ENCODE measurements at places on chromosomes 3 and 15.

GRCh38 chr15:69920221-69920620, 177.5 kb downstream of the TLE3 start:
- no peak for DNase-seq

DNA sequence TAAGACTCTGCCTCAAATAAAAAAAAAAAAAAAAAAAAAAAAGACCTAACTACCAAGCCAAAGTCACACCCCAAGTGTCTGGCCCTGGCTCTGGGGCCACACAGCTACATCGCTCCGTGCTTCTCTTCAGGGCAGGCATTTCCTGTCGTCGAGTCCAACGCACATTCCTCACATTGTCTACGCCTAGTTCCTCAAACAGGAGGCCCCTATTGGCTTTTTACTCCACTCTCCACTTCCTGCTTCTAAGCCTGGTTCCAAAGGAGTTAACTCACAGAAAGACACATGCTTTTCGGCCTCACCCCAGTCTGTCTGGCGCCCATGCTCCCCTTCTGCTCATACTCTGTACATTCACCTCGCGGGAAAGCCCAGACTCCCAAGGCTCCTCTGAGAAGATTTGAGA, 28.8 kb downstream of the KNG1 start:
- peak; percentile 3 for DNase-seq

- DNase-seq, result no peak
These were observed 63.4 kb downstream of the ARHGEF26 start for GRCh38 chr3:154184582-154184981.

DNA sequence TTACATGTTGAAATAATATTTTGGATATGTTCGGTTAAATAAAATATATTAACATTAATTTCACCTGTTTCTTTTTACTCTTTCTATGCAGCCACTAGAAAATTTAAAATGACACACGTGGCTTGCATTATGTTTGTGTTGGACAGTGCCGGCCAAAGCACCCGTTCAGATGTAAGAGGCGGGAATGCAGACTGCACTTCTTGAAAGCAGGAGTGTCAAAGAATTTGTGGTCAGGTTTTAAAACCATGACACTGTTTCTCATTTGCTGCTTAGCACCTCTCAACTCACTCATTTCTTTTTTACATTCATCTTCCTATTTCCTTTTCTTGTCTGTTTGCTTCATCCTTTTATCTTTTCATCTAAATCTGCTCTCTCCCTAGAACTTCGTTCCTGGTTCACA, 35.3 kb upstream of the MINAR1 start:
- DNase-seq, result no peak

- DNase-seq, result peak; percentile 11
These were observed 44.6 kb downstream of the GLDN start for GRCh38 chr15:51386029-51386428.

DNA sequence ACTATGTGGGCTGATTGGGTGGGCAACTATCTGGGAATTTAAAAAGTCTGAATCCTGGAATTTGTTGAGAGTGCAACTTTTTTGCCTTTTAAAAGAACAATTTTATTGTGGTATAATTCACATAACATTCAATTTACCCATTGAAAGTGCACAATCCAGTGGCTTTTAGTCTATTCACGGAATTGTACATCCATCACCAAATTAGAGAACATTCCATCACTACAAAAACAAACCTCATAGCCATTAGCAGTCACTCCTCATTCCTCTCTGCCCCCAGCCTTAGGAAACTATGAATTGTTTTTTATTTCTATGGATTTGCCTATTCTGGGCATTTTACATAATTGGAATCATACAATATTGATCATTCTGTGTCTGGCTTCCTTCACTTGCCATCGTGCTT, 101.8 kb upstream of the ALDH1A3 start:
- no peak for DNase-seq

DNA sequence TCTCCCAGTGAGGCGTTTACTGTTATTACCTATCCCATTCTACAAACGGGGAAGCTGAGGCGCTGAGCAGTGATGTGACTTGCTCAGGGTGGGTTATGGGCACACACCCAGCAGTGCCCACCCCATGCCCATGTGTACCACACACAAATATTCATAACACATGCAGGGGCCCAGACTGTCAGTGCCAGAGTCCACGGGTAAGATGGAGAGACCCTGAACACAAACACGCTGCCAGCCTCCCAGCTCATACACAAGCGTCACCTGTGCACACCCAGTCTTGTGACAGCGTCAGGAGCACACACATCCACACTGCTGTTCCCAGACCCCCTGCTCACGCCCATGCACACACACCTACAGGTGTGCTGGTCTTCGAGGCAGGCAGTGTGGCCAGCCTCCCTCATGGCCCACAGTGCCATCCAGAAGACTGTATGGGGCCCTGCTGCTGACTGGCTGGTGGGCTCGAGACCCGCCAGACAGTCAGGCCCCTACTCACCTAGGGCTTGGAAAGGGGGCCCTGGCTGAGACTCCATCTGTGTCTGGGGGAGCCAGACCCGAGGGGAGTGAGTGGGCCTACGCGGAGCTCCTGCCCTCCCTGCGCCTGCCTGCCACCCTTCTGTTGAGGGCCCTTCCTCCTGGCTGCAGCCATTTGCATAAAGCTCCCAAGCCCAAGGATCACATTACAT, 39.4 kb downstream of the DNAJB8 start:
- no peak for DNase-seq

- DNase-seq, result no peak
These were observed 31.2 kb downstream of the SATB1 start for GRCh38 chr3:18393906-18394305.

GRCh38 chr15:39054128-39054732, 489.6 kb upstream of the RASGRP1 start:
- DNase-seq, result no peak

DNA sequence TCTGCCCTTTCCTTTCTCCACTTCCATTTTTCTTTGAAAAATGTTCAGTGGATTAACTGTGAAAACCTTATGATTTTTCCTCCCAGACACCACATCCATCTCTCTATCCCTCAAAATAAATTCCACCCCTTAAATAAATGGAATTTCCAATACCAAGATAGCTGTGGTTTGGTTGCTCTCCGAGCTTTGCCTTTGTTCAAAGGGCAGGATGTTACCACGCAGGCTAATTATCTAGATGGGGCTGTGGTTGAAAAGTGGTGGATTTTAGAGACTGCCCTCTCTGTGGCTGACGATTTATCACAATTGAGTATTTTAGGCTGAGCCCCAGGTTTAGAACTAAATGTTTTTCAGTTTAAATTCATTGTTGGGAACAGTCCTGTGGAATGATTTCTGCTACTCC, 36.9 kb upstream of the CMSS1 start:
- DNase-seq, result no peak

- no peak for DNase-seq
These were observed 185.3 kb downstream of the CACNA2D3 start for GRCh38 chr3:54307566-54308180.

GRCh38 chr3:132284781-132285619, 32.2 kb upstream of the ACP3 start:
- no peak for DNase-seq

- no peak for DNase-seq
These were observed 8.1 kb upstream of the MAPK6 start for GRCh38 chr15:52010633-52011595.

GRCh38 chr3:127689266-127689860, 16.6 kb downstream of the ABTB1 start:
- no peak for DNase-seq

- DNase-seq, result no peak
These were observed 221.2 kb downstream of the SNRPN start for GRCh38 chr15:25175789-25176615.

- no peak for DNase-seq
These were observed 4.5 kb upstream of the RPL24 start for GRCh38 chr3:101690972-101691371.

- no peak for DNase-seq
These were observed 69.9 kb upstream of the ATP2C1 start for GRCh38 chr3:130823996-130824395.

GRCh38 chr3:39124876-39125840, 17.7 kb downstream of the TTC21A start:
- no peak for DNase-seq

DNA sequence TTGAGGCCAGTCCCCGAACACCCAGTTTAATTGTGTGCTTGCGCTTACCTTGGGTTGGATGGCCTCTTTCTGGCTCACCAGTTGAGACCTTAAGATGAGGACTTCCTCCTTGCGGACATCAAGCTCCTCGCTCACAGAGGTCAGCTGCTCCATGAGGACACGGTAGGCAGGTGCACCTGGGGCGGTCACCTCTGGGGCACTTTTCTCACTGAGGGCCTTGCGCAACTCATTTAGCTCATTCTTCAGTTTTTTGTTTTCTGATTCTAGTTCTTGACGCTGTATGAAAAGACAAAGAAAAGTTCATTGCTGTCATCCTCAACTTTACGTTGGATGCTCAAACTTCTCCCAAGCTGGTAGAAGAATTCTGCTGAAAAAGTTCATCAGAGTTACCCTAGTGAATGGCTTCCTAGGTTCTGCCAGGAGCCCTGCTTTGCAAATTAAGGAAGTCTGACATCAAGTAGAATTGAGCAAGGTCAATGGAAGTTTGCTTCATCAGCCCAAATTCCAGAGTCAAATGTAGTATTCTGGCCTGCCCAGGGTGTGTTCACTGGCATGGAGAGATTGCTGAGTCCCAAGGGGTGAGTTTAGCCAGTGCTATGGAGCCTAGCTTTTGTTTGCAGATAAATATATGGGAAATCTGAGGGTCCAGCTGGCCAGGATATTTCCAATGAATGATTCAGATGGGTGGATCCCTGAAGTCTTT, 55.8 kb upstream of the MYO5C start:
- DNase-seq, result no peak

- DNase-seq, result no peak
These were observed 10.2 kb downstream of the MITF start for GRCh38 chr3:69749461-69749860.

DNA sequence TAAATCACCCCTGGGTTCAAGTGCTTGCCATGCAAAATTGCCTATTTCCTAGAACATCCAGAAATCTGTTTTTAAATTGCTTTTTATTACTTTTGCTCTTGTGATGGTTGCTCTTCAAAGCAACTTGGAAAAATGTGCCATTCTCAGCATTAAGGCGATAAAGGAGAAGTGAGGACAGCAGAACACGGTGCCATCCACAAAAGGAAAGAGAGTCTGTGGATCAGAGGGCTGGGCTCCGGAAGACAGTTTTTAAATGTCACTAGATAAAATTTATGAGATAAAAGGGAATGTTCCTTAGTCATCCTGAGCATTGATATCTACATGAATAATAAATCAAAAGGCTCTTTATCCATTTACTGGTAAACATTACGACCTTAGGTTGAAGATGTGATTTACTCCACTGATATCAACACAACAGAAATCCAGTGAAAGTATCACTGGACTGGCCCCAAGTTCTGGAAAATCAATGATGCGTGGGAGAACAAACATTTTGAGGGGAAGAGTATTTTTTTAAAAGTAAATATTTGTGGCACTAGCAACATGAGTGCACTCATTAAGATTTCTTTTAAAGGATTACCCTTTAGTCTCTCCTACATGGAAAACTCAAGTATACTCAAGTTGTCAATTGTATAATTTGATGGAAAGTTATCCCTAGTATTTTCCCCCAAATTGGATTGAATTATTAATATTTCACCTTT, 554.7 kb downstream of the FHIT start:
- DNase-seq, result no peak

DNA sequence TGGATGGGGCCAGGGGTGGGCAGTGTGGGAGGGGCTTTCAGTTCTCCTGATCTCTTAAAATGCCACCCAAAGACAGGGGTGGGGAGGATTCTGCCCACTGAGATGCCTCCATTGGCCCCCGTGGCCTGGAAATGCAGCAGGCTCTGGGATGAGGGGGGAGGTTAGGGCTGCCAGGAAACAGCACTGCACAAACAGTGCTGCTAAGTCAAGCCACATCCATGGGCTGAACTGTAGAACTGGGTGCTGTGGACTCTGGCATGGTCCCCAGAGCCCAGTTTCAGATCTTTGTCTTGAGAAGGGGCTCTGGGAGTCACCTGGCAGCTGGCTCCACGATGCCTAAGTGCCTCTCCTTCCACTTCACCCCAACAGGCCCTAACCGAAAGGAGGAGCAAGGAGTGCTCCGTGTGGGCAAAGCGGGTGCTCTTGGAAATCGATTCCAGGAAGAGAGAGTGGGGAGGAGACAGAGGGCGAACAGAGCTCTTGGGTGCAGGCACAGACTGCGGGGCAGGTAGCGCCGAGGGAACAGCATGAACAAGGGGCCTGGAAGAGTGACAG, 7.8 kb downstream of the PLA2G4E start:
- no peak for DNase-seq

DNA sequence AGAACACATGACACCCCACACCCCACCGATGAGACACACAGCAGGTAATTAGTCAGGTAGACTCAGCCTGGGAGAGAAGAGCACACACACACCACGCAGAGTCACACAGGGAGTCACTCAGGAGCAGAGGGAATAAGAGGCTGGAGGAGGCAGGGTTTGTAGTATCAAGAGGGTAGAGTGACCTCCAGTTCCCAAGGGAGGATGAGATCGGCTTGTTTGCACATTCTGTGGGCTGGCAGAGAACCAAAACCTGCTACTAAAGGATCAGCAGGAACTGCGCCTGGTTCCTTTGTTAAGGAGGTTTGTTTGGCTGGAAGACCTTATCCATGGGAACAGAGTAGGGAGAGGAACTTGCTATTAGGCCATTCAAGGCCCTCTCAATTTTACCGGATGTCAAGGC, 281.4 kb upstream of the SLCO3A1 start:
- no peak for DNase-seq

GRCh38 chr15:29821416-29822099, 710 bp downstream of the TJP1 start:
- peak; percentile 39 for DNase-seq

- DNase-seq, result no peak
These were observed 40.9 kb upstream of the NR2C2 start for GRCh38 chr3:14906355-14906971.

DNA sequence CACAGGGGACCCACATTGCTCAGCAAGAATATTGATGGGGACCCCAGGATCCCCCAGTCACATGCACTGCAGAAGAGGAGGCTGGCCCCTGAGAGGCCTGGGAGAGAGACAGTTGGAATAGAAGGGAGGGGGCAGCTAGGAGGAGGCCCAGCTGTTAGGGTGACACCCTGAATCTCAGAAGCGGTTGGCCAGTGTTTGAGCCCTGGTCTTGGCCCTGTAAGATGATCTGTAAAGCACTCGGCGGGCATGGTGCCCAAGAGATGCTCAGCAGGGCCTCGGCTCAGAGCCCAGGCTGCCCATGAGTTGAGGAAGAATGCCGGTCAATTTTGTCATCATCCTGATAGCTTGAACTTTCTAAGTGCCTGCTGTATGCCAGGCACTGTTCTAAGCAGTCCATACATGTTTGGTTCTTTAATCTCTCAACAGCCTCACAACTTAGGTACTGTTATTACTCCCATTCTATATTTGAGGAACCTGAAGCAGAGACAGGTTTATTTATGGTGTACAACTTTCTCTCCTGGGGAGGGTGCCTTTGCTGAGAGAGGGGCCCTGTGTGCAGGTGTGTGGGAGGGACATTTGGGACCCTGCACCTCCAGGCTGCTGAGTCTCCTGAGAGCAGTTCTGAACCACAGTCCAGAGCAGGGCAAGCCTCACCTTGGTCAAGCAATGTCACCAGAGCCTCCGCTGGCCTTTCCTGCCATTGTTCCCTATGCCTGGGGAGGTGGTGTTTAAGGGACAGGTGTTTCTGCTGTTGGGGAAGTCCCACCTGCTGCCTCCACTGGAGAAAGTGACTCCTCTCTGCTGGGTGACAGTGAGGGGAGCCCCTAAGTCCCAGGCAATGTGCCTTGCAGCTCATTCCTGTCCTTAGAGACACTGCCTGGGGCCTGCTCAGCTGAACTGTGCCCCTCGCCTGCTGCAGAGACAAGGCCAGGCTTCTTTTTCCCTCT, 26.0 kb downstream of the SLC6A6 start:
- no peak for DNase-seq

GRCh38 chr15:92087211-92087610, 233.7 kb downstream of the SLCO3A1 start:
- DNase-seq, result no peak

- peak; percentile 73 for DNase-seq
These were observed 60.7 kb downstream of the RPL22L1 start for GRCh38 chr3:170809007-170809974.

Measured in midbrain (tissue), 1 donor.